ENCODE measurements at places on chromosomes 2 and 18.

DNA sequence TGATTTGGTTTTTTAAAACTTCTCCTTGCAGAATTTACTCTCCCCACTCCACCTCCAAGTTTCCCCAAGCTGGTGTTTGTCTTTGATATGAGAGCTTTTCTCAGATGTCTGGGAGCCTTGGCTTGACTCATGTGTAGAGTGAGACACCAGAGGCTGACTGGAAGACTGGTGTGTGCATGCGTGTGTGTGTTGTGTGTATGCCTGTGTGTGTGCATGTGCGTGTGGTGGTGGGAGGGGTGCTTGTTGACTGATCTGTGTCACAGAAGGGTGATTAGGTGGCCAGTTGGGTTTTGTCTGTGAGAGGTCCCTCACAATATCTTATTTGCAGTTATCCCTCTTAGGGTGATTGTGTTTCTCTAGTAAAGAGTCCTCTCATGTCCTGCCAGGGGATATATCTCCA lies 50.5 kb upstream of the HPCAL1 start:
- no peak for DNase-seq

DNA sequence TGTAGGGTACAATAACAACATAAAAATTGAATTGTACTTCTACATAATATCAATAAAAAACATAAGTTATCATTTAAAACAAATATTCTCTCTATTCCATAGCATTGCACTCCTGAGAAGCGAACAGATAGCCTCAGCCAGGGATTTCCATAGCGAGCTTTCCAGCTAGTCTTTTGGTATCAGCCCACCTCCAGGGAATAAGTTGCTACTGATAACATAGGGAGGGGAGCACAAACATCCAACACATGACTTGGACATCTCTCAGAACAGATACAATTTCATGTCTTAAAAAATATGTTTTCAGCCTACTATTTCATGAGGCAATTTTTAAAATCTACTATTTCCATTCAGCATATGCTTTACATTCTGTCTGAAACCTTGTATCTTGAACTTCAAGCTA lies 804.4 kb upstream of the RAB6C start:
- DNase-seq = no peak

- no peak for DNase-seq
These were observed 20.9 kb downstream of the TSN start for GRCh38 chr2:121776361-121776760.

DNA sequence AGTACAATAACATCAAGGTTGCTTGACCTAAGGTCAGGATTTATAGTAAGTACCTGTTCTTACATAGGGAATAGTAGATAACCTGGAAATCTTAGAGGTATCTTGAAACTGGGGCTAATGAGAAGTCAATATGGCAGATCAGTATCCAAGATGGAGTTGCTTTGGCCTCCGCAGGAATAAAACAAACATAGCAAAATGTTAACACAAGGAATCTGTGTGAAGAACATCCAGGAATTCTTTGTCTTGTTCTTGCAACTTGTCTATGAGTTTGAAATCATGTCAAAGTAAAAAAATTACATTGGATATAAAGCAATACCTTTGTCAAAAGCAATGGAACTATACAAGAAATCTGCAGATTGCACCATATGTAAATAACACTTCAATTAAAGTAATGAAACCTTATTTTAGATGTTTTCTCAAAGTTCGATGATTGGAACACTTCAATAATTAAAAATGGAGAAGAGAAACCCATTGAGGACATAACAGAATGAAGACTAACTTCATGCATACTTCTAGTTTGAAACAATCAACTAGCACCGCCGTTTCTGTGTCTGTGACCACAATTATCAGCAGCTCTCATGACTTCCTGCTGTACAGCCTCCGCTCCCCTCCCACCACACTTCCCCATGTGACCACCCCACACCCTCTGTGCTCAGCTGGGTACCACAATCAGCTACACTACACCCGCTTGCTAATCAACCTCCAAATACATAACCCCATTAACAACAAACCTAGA lies 27.6 kb downstream of the C2orf76 start:
- no peak for DNase-seq

DNA sequence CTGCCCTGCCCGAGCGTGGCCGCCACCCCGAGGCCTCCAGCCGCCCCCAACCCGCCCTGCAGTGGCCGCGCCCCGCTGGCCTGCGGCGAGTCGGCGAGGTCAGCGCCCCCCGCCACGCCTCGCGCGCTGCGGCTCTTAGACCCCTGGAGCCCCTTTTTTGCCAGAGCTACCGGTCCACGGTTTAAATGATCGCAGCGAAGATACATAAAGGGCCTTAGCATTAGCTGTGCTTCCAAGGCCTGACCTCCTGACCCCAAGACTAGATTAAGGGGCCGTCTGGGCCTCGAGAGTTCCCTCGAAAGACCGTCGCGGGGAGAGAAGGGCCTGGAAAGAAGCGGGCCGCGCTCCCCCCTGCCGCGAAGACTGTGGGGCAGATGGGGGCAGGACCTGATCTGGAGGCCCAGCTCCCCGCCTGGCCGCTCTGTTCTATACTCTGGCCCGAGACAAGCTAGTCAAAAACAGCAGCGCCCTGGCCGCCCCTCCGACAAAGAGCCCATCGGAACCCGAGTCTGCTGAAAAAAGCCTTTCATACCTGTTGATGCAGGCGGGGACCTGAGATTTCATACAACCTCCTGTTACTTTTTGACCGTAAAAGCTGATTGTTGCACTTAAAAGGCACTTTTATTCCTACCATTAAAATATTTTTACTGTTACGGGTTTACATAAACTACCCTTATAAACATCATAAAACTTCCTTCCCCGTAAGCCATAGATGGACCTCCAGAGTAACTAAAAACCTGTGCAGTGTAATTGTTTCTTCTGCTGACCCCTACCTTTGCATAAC lies 68.7 kb upstream of the PSMD14 start:
- DNase-seq = no peak

Data from NCI-H526 treated with DMSO at 0.1 percent for 48 hours (cell line).